ENCODE measurements at places on chromosomes 13 and 19.

GRCh38 chr13:74919914-74920313 lies 562.1 kb downstream of the TBC1D4 start:
- no peak for DNase-seq

DNA sequence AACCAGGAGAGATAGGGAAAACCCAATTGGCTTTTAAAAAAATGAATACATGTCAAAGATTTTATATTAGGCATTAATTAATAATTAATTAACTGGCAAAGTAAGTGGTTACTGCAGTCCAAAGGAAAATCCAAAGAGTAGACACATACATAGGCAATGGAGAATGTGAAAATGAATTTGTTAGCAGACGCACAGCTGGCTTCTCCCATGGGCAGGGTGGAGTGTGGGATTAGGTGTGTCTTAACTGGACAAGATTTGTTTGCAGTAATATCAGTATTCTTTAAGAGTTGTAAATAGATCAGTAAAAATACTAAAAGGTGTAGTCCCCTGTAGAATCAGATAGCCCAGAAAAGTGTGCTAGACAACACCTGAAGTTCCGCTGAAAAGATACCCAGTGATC lies 58.7 kb downstream of the DHRS12 start:
- DNase-seq, result no peak

DNA sequence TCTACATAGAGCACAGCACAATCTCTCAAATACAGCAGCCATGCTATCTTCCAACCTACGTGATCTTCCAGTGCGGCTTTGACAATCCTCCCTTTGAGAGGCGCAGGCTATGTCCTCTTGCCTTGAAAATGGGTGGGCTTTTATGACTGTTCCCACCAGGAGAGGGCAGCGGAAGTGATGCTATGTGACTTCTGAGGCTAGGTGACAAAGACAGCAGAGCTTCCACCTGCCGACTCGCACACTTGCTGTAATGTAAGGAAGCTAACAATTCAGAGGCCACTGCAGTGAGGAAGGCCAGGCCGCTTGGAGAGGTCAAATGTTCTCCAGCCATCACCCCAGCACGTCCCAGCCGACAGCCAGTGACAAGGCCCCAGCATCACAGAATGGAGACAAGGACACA lies 65.8 kb downstream of the MRPL57 start:
- DNase-seq, result no peak

- peak; percentile 27 for DNase-seq
Observed at GRCh38 chr13:48334534-48335127, 31.1 kb downstream of the RB1 start.

GRCh38 chr13:114074671-114075315 lies 57.6 kb downstream of the RASA3 start:
- DNase-seq, result no peak

GRCh38 chr13:84543962-84544361 lies 661.7 kb upstream of the SLITRK1 start:
- no peak for DNase-seq

GRCh38 chr13:113357529-113357928 lies 6.4 kb downstream of the GRTP1 start:
- DNase-seq, result no peak

GRCh38 chr19:35773020-35773806 lies 2.2 kb upstream of the ARHGAP33 start:
- DNase-seq, result no peak

- DNase-seq, result no peak
Observed at GRCh38 chr13:34878329-34878728, 63.7 kb upstream of the NBEA start.

DNA sequence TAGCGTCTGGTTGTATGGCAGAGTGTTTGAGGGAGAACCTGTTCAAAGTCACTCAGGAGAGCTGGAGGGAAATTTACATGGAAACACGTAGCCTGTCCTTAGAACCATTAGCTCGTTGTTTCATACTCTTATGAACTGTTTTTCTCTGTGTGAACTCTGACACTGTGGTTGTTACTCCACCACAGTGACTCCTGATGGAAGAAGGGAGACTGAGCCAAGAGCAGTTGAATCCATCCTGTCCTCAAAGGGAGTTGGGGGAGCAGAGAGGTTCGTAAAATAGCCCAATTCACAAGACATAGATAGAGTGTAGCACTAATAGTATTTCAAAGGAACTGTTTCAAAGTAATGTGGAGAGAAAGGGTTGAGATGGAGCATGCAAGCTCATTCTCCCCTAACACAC lies 964.8 kb downstream of the PCDH9 start:
- DNase-seq, result no peak

DNA sequence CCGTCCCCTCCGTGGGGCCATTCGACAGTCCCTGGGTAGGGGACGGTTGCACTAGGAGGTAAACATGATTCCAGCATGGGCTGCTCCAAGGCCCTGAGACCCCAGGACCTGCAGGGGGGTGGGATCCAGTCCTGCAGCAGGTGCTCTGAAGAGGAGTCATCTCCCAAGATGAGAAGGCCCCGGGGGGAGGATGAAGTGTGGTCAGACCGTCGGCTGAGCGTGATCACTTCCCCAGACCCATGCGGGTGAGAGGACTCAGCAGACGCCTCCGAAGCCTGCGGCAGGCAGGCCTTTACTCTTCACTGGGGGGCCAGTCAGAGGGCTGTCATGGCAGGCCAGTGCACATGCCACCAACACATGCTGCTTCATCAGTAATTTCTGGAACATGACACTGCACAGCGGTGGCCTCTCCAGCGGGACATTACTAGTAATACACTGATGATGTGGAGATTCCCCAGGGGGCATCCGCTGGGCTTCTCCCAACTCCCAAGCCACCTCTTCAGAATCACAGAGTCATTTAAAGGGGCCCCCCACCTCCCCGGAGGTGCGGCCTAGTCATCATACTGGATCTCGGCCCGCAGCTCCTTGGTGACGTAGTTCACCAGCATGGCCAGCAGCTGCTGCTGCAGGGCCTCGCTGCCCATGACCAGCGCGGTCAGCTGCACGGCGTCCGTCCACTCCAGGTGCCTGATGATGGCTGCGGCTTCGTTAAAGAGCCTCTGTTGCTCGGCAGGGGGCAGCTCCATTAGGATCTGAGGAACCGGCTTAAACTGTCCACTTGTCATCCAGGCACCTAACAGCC lies 12.7 kb downstream of the C19orf12 start:
- no peak for DNase-seq

DNA sequence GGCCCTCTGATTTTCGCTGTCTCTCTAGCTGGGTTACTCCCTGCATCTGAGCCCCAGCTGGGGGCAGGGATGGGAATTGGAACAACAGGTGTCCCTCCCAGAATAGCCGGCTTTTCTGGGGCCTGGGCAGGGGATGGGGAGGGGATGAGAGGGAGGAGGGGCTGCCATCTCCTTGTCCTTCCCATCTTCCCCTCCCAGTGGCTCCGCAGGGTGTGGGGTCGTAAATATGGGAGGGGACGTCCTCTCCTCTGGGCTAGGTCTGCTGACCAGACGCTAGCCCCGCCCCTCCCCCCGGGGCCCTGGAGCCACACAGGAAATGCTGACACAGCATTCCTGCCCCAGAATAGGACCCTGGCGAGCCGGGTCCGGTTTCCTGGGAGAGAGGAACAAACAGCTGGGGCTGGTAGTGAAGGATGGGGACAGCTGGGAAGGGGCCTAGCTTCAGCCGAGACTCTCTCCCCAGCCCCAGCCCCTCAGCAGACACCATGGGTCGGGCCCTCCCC lies 1.1 kb downstream of the RYR1 start:
- no peak for DNase-seq

All from NCI-H446 (cell line).